Activated T-cell treated with anti-CD3 and anti-CD28 coated beads, Interleukin-2, amount 50 U/mL, for 1 hour (primary cell): ENCODE measurements at places on chromosomes 5 and 9.

- no peak for DNase-seq
Measured at GRCh38 chr5:167969998-167970397, 321.4 kb upstream of the WWC1 start.

GRCh38 chr9:35649431-35650340 lies 1.0 kb downstream of the SIT1 start:
- DNase-seq = peak; percentile 45

DNA sequence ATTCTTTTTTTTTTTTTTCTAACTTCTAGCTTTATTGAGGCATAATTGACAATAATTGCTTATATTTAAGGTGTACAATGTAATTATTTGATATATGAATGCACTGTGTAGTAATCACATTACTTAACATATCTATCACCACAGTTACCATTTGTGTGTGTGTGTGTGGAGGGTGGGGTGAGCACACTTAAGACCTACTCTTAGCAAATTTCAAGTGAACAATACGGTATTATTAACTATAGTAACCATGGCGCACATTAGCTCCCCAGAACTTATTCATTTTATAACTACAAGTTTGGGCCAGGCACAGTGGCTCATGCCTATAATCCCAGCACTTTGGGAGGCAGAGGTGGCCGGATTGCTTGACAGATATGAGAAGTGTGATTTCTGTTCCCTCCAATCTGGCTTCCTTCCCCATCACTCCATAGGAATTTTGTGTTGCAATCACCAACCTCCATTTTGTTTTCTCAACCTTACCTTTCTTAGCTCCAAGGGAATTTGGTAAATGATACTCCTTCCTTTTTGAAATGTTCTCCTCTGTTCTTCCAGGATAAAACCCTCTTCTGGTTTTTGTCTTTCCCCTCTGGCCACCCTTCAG lies 14.9 kb downstream of the TXN start:
- DNase-seq = no peak

GRCh38 chr9:104580562-104580961 lies 11.6 kb downstream of the OR13C8 start:
- DNase-seq = no peak

DNA sequence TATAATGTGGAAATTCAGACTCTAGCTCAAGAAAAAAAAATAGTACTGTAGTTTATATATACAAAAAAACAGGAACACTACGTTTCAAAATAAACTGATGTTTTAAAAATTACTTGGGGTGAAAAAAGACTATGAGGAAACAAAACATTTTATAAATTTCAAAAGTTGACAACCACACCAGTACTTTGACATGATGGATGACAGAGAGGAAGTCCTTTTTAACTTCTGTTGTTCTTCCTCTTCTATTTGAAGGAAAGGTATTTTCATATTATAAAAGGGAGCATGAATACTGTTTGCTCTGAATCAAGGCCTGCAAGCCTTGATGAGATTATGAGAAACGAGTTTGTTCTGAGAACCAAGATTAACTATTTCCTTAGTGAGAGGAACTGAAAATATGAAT lies 456.9 kb downstream of the TAF11L14 start:
- no peak for DNase-seq

DNA sequence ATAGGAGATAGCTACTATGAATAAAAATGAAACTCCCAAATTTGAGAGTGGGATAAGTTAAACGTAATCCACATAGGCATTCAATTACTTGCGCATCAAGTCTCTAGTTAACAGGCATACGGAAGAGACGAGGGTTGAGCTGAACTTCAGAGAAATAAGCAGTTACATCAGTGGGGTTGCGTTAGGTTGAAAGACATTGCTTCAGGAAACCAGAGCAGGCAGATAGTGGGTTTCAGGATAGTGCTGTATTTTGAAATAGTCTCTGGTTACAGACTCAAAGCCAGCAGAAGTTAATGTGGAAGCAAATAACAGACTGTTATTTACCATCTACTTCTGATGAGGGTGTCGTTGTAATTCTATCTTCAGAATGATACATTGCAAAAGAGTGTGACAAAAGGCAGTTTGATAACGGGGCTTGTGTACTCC lies 533.4 kb downstream of the PDE4D start:
- no peak for DNase-seq

GRCh38 chr5:120901199-120901598 lies 437.1 kb downstream of the PRR16 start:
- DNase-seq = no peak

DNA sequence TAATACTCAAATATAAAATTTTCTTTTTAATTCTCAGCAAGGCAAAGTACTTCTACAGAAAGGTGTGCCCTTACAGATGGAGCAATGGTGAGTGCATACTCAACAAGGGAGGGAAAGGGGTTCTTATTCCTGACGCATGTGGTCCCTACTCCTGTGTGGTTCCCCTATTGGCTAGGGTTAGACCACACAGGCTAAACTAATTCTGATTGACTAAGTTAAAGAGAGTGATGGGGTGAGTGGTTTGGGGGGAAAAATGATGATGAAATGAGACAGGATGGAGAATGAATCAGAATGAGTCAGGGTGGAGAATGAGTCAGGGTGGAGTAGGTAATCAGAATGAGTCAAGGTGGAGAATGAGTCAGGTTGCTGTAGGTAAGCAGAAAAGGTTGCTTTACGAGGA lies 22.9 kb upstream of the HMGCS1 start:
- DNase-seq = no peak

- no peak for DNase-seq
Measured at GRCh38 chr9:2138646-2139045, 123.5 kb downstream of the SMARCA2 start.

GRCh38 chr5:88847420-88847819 lies 35.6 kb downstream of the MEF2C start:
- DNase-seq = no peak

GRCh38 chr5:54772684-54773083 lies 212.7 kb downstream of the ESM1 start:
- DNase-seq = no peak

DNA sequence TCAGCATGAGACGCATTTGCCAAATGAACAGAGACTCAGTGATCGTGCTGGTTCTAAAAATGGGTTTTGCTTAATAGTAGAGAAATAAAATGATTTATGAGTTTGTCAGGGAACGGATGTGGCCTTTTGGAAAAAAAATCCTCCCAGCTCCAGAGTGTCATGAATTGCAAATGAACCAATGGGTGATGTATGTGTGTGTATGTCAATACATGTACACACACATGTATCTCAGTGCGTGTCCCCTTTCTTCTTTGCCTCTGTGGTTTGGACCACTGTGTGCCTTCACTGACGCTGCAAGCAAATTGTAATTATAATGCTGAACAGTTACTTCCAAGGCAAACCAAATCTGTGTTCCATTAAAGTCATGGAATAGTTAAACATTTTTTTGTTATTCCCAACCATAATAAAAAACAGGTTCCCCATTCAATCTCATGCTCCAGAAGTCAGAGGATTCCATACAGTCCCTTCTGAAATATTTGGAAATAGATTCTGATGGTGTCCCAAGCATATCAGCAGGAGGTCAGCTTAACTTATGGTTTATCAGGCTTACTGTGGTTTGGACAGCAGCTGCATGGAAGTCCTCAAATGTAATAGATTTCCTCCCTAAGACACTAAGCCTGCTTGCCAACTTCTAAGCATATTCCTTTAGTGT lies 630.5 kb downstream of the ACTL7B start:
- DNase-seq = no peak

- DNase-seq = no peak
Measured at GRCh38 chr5:35031276-35031675, 16.5 kb downstream of the AGXT2 start.

DNA sequence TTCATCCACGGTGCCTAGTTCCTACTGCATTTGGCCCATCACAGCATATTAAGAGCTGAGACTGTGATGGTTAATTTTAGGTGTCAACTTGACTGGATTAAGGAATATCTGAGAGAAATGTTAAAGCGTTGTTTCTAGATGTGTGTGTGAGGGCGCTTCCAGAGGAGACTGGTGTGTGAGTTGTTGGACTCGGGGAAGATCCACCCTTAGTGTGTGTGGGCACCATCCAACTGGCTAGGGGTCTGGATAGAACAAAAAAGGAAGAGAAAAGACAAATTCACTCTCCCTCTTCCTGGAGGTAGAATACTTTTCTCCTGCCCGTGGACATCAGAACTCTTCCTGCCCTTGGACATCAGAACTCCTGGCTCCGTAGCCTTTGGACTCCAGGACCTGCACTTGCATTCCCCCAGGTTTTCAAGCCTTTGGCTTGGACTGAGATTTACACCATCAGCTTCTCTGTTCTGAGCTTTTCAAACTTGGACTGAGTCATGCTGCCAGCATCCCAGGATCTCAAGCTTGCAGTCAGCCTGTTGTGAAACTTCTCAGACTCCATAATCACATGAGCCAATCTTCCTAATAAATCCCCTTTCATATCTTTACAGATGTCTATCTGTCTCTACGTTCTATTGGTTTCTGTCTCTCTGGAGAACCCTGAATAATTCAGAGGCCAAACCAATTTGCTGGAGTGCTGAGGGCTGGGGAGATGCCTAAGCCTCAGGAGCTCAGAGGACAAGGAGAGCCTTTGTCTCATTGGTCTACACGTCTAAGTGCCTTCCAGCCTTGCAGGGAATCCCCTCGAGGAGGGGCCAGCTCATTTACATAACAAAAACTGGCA lies 164.5 kb downstream of the DCP2 start:
- DNase-seq = no peak

- no peak for DNase-seq
Measured at GRCh38 chr5:37825334-37825915, 14.4 kb downstream of the GDNF start.

GRCh38 chr9:137000177-137000930 lies 4.0 kb upstream of the CLIC3 start:
- DNase-seq = no peak

- DNase-seq = no peak
Measured at GRCh38 chr9:79208791-79209396, 362.9 kb upstream of the TLE4 start.

GRCh38 chr5:17114233-17114632 lies 103.2 kb upstream of the BASP1 start:
- DNase-seq = no peak

DNA sequence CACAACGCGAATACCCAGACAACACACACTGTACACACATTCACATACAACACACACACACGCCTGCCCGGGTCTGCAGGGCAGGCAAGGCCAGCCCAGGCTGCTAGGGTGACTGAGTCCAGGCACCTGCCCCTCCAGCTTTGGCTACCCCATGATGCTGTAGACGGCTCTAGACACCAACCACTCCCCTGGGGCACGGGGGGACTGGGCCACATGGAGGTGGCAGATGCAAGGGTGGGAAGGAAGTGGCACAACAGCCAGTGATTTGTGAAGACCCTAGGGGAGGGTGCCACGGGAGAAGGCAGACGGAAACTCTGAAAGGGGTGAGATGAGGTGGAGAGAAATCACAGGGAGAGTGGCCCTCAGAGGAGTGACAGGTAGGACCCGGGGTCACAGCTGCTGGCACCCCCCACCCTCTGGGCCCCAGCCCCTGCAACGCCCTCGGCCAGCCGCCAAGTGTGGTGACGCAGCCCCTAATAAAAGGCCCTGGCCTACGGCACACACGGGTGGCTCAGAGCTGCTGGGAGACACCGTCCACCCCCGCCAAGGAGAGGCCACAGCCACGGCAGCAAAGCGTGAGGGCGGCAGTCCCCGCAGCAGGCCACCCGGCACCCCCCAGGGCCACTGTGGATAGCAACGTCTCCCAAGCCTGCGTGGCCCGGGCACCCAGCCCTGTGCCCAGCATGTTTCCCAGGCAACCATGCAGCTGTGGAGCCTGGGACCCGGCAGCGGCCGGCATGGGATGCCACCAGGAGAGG lies 6.6 kb upstream of the CCDC187 start:
- no peak for DNase-seq

DNA sequence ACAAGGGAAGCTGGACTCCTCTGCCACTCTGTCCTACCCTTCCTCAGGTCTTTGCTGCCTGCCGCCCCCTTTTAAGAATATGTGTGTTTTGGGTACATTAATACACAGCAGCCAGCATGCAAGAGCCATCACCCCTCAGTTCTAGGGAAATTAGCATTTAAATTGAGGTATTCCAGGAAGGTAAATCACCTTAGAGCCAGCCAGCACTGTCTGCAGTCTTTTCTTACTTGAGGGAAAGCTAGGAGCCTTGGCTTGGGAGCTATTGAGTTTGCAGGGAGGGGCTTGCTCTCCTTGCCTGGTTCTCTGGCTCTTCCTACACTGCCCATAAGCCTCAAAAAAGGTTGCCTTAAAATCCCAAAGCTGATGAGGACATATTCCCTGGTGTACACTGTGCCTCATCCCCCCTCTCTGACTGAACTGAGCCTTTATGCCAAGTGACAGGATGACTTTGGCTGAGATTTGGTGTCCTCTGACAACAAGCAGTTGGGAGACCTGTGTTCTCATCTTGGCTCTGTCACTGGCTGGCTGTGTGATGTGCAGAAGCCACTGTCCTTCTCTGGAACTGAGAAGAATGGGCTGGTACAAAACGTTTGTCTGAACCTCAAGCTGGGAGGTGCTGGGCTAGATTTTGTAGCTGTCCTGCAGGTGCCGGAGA lies 54.1 kb downstream of the TRIM32 start:
- DNase-seq = no peak

- no peak for DNase-seq
Measured at GRCh38 chr5:174309131-174309795, 263.8 kb downstream of the NSG2 start.

DNA sequence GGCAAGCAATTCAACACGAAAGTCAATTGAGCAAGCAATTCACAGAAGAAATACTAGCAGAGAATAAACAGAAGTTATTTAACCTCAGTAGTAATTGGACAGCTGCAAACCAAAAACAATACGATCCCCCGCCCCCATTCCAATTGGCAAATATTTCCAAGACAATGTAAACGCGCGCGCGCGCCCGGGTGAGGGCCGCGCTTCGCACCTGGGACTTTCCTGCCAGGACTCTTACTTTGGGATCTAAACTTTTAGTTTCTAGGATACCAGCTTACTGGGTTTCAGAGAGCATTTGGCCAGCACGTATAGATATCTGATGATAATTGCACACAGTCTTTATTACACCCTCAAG lies 8.6 kb downstream of the RUFY1 start:
- DNase-seq = peak; percentile 25

DNA sequence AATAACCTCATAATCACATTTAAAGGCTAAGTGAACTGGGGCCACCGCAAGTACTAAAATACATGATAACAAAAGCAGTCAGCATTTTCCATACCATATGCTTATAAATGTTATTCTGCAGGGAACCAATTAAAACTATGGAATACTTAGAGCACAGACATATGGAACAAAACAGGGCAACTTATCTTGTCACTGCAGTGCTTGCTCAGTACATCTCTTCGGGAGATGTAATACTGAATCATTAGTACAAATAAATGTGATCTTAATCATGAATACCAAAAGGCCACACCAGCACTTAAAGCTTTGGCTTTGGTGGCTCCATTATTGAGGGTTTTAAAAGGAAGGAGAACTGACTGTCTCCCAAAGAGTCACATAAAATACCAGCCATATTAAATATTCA lies 32.1 kb downstream of the PRUNE2 start:
- no peak for DNase-seq

DNA sequence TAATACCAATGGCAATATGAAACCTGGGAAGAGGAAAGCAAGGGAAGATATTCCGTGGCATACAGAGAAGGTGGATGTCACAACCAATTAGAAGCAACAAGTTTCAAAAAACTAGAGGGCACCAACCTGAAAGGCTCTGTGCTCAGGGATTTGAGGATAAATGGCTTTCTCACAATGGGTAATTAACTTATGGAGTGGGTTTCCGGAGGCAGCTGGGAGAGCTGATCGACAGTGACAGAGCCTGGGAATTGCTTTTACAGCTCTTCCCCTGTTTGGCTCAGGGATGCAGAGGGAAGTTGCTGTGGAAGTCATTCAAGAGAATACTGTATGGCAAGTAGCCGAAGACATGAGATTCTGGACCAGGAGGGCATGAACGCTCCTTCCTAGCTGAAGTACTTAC lies 237.0 kb downstream of the KIF4B start:
- no peak for DNase-seq
